Hippocampal formation (tissue), 2 donors: ENCODE measurements at places on chromosomes 5 and 9.

DNA sequence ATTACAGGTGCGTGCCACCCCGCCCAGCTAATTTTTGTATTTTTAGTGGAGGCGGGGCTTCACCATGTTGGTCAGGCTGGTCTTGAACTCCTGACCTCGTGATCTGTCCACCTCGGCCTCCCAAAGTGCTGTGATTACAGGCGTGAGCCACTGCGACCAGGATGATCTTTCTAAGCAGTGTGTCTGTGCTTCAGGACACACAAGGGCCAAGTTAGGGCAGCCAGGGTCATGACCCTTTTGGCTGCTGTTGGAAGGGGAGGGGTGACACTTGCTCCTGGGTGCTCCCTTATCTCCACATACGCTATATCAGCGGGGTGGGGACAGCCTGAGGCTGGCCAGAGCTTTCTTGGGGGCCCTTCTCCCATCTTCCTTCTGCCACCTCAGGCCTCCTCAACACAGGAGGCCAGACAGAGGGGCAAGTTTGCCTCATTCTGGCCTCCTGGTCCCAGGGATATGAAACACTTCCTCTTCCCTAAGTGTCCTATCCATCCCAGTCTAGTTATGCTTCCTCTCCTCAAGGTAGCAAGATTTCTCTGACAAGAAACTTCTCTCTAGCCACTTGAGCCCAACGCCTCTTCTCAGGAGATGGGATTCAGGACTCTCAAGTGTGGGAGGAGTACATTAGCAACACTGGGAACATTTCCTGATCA is 1.9 kb upstream of the ZNF79 start:
- no peak for DNase-seq

- no peak for DNase-seq
Observed at GRCh38 chr5:11047030-11047429, 286.0 kb upstream of the DAP start.

DNA sequence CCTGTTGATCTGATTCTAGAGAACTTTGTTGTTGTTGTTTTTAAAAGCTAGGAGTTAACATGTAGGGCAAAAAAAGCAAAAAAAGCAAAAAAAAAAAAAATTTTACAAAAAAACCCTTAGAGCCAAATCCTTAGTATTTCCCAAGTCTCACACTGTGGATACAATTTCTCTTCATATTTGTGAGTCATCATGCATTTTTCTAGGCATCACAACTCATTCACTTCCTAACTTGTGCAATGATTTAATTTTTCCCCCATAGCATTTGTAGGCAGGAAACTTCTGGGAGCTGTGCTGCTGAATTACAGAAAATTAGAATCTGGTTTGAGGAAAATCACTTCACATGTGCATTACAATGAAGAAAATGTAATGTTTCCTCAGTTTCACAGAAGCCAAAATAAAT is 91.9 kb downstream of the MARCHF3 start:
- DNase-seq = no peak

DNA sequence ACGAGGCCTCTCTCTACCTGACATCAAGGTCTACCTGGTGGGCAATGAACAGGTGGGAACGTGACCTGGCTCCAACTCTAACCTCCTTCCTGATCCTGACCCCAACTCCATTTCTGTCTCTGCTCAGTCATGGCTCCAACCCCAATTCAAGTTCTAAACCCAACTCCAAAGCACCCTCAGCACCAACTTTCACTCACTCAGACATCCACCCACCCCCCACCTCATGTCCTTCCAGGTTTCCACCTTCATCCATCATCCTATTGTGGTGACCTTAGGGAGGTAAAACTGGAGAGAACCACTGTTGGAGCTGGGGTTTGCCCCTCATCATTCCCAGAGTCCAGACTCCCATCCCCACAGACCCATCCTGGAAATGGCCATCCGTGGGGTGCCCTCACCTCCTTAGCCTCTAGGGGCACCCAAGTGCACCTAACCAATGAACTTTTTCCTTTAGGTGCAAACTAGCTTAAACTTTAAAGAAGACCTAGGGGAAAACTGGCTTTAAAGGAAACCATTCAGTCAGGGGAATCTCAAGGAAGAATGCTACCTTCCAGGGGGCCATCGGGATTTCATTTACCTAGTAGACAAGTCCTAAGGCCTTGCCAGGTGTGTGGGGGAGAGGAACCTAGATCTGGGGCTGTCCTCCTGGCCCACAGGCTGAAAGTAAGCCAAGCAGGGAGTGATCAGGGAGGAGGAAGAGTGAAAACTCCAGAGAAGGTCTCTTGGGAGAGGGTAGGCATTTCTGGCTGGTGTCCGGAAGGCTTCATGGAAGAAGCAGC is 11.3 kb downstream of the RGS14 start:
- DNase-seq = no peak

GRCh38 chr5:83408719-83409118 is 62.8 kb upstream of the VCAN start:
- DNase-seq = no peak

GRCh38 chr9:123614306-123615263 is 258.6 kb downstream of the CRB2 start:
- no peak for DNase-seq

- peak; percentile 41 for DNase-seq
Observed at GRCh38 chr5:35089334-35090314, 41.9 kb upstream of the AGXT2 start.

DNA sequence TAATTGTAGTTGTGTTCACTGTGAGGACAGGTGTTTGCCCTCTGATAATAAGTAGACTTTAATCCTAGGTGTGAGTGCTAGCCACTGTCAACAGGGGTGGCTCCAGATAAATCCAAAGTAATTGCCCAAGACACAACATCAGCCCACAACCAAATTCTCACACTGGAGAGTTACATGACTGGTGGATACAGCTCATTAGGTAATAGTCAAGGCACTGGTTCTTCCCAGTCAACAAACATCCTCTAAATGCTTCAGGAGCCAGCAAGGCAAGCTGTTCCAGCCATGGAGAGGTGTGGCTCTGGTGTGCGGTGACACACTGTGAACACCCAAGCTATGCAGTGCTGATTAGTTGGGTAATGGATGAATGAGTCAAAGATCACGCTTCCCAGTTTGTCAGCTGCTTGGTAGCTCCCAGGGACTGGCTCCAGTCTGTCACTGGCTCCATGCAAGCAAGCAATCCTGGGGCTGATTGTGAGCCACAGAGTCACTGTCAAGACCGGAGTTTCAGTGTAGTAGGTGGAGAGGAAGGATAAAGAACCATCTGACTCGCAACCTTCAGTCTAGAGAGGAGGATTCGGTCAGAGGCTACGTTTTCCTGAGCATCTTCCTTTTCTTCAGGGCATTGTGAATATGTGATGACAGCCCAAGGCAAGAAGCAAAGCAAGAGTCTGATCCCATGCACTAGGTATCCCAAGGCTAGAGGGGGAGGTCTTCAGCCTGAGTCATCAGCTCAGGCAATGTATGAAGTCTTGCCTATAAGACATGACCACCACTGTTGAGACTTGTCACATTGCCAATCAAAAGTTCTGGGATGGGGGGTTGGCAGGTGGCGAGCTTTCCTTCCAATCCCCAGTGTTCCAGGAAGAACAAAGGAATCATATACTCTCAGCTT is 63.1 kb downstream of the UGCG start:
- DNase-seq = no peak
